ENCODE measurements at places on chromosomes 3 and 15.

DNA sequence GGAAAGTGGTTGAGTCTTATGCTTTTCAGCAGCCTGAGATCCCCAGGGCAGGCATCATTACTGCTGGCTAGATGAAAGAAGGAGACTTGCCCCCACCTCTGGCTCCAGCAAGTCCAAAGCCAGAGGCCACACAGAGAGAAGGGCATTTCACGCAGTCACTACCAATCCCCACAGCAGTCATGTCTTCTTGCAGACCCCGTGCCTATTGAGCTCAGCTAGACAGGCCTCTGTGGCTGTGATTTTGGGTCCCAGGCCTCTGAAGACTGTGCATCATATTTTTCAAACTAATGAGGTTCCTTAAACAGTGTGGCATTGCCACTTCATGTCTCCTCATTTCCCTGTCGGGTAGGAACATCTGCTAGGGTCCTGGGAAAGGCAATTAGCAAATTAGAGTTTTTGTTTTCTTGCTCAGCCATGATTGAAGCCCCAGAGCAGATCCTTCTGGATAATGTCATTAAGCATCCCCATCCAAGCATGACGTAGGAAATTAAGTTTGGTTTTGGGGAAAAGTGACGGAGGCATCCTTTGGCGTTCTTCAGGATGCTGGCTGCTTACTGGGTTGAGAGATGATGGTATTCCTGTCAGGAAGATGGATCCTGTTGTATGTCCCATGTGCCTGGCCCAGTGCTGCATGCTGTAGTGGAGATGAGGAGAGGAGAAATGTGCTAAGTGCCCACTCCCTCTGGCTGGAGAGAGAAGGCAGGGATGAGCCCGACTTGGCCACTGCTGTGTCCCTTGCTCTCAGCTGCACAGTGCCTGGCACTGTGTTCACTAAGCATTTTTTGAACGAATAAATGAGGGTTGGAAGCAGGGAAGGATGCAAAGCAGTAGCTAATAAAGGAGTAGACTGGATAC is 7.0 kb downstream of the SPSB4 start:
- no peak for DNase-seq

- DNase-seq: no peak
Measured at GRCh38 chr3:134623615-134624245, 27.1 kb downstream of the KY start.

- DNase-seq: no peak
Measured at GRCh38 chr3:153980252-153980590, 141.0 kb upstream of the ARHGEF26 start.

DNA sequence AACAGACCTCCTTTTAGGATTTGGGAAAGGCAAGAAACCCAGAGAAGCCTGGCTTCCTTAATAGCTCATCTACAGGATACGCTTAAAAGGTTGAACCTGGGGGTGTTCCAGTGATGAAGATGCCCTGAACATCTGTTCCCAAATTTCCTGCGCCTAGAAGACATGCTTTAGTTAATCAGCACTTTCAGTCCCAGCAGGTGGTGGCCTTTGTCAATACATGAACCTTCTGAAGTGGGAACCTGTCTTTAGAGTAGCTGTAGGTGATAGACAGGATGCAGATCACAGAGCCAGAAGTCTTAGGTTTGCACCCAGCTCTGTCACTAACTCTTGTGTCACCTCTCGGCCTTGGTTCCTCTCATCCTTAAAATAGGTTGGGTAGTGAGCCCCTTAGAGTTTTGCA is 149.7 kb upstream of the SYNPR start:
- DNase-seq: no peak

GRCh38 chr3:34238407-34238806 is 440.0 kb downstream of the PDCD6IP start:
- no peak for DNase-seq

GRCh38 chr3:112362221-112362620 is 29.3 kb downstream of the CD200 start:
- DNase-seq: no peak
